ENCODE measurements at places on chromosomes 6 and 20.

DNA sequence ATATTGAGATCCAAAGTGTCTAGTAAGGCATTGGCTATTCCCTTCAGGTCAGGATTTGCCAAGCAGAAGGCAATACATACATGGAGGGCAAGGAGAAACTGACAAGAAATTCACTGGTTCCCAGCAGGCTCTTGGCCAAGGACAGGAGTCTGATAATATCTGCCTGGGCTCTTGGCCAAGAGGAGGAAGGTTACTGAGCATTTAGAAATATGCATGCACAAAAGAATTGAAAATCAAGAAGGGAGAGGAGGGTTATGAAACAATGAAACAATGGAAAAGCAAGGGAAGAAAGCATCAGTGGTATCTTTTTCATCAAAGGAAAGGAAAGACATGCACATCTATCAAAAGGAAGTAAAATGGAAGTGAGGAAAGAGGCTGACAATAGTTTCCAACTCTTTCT lies 42.4 kb downstream of the ARHGAP18 start:
- DNase-seq = no peak

DNA sequence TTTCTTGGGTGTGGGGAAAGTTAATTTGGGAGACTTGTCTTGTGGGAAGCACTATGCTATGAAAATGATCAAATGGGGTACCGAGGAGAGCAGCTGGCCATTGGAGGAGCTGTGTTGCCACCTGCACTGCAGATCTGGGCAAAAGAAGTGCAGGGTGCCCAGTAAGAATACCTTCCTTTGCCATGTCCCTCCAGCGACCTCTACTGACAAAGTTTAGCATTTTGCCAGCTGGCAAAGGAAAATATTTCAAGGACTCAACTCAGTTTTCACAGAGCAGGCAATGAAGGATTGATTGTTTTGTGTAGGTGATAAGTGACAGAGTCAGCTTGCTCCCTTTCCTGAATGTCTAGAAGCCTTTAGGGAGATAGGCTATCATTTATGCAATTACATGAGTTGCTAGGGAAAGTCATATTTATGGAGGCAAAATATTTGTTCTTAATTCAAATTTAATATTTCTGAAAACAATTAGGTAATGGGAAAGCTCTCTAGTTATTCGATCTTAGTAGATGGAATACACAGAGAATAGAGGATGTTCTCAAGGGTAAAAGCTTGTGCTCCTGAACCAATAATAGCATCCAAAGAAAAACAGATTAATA lies 118.4 kb downstream of the FARS2 start:
- DNase-seq = no peak

DNA sequence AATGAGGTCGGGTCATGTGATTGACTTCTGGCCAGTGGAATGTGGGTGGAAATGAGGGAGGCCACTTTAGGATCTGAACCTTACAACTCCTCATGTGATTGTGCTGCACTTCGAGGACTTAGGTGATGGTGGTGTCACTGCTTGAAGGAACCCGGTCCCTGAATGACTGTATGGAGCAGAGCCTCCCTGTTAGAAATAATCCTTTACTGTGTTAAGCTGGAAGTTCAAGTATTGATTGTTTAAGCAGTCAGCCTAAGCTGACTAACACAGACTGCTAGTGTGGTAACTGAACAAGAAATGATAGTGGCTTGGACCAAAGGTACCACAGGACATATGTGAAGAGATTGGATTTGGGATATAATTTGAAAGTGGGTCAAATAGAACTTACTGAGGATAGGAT lies 138.0 kb downstream of the OPN5 start:
- DNase-seq = no peak

DNA sequence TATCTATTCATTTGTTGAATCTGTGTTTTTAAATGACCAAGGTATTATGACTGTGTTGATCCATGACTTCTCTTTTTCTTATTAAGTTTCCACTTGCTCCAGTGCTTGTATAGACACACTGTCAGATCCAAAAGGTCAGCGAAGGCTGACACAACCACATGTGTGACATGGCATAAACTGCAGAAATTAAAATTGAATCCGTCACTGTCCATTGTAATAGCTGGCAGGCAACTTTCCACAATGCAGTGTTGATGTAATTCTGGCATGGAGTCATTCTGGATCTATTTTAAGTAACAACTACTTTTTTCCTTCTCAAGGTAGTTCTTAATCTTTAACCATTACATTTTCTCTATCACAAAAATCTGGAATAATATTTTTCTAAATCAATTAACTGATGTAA lies 145.3 kb downstream of the AIG1 start:
- no peak for DNase-seq
